KG1 (cell line): ENCODE measurements at places on chromosomes 7 and 10.

GRCh38 chr7:108156897-108157605 is 26.9 kb upstream of the LAMB4 start:
- no peak for DNase-seq

- no peak for DNase-seq
Observed at GRCh38 chr7:92330835-92331438, 85.2 kb downstream of the ANKIB1 start.

DNA sequence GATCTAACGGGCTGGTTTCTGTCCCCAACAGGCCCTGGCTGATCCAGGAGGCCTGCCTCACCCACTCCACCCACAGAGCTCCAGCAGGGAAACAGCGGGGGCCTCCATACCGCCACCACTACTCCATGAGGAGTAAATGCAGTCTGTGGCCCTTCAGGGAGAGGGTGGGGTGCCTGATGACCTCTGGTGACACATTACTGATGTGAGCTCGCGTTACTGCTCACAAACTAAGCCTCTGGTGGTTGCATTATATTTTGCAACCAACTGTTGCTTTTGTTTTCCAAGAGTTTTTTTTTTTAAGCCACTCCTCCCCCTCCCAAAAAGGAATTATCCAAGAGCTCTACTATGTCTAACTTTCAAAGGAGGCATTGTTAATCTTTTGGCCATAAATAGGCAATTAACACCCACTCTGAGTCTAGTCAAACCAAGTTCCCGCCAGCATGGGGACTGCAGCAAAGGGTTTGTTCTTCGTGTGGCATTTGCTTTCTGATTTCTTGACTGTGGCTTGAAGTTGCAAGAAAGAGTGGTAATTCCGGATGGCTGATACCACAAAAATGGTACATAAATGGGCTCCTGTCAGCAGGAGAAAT is 72.6 kb downstream of the FAM53B start:
- no peak for DNase-seq

DNA sequence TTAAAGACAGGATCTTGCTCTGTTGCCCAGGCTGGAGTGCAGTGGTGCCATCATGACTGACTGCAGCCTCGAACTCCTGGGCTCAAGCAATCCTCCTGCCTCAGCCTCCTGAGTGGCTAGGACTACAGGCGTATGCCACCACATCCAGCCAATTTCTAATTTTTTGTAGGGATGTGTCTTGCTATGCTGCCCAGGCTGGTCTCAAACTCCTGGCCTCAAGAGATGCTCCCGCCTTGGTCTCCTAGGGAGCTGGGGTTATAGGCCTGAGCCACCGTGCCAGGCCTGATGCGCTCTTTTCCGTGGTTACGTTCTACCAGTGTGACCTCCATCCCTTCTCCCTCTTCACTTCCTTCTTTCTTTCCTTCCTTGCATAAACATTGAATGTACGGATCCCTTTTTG is 34.2 kb upstream of the IL15RA start:
- no peak for DNase-seq

- DNase-seq = no peak
Observed at GRCh38 chr7:21934808-21935207, 10.9 kb downstream of the CDCA7L start.

- no peak for DNase-seq
Observed at GRCh38 chr10:128734161-128734560, 607.9 kb upstream of the MKI67 start.

GRCh38 chr10:85946713-85947326 is 419.8 kb downstream of the GRID1 start:
- no peak for DNase-seq

GRCh38 chr7:131292141-131292905 is 35.4 kb upstream of the MKLN1 start:
- DNase-seq = no peak

DNA sequence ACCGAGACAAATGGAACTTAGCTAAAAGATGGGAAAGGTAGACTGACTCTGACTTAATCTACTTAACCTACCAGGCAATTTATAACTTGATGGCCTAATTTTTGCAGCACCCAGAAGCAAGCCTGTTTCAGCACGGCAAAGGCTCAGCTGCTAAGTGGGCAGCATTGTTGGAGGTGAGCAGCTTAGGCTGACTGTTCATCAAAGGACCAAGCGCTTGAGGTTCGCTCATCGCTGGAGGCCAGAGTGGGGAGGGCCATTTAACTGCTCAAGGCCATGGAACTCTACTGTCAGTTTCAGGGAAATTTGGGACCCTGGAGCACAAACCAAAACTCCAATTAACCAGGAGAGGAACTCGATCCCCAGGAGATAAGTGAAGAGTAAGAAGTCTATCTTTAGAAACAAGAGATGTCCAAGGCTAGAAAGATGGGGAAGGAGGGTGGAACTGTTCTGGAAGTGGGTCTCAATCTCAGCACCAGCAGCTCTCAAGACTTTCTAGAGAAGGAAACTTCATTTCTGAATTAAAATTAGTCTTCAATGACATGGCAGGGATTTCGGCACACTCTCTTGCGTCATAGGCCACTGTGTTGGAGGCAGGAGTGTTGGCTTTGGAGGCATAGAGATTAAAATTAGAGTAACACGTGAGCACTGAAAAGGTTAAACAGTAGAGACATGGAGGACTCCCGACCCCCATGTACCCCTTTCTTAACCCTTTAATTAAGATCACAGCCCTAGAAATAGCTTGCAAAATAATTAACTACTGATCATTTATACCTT is 43.1 kb downstream of the EGFR start:
- no peak for DNase-seq

DNA sequence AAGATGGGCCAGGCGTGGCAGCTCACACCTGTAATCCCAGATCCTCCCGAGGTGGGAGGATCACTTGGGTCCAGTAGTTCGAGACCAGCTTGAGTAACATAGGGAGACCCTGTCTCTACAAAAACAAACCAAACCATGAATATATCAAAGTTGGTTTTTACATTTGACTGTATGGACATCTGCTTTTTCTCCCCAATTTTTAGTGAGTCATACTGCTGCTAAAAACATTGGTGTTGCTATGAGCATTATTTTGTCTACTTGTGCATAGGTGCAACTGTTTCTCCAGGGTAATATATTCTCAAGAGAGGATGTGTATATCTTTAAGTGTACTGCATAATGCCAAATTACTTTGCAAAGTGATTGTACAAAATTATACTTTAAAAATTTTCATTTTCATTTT is 769 bp upstream of the TMEM248 start:
- no peak for DNase-seq

DNA sequence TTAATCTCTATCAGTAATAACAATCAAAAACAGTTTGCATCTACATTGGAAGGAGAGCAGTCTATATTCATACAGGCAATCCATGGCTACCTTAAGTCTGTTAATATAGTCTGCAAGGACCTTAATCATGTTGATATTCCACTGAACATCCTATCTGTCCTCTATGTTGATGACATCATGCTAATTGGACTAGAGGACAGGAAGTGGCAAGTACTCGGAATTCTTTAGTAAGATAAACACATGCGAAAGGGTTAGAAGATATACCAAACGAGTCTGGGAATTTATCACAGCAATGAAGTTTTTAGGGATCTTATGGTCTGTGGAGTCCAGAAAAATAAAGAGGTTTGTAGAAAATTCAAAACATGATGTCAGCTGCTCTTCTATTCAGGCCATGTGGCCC is 11.3 kb upstream of the SAMD9L start:
- no peak for DNase-seq
